ENCODE measurements at places on chromosomes 5 and 9.

DNA sequence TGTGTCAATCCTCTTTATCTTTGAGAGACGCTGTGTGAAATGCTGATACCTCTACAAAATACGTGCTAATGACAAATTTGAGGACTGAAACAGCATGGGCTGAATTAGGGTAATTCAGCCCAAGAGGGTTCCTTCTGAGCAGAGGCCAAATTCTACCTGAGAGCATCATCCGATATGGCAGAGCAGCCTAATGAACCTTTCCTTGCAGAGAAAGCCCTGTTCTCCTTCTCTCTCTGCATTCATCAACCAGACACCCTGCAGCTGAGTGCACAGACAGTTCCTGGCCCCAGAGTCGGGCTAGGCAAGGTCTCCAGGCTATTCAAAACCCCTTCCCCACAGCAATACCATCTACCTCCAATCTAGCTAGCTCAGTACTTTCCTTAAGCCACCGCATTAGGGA is 77.9 kb downstream of the TRIM32 start:
- no peak overlapping the region for H3K4me3 ChIP-seq
- DNase-seq = no peak
- no peaks in the 10 kb centered on the region for H3K36me3 ChIP-seq

- H3K4me3 ChIP-seq = peak overlapping the region; percentile 71
- H3K4me1 ChIP-seq = peaks cover 10% of the 10 kb centered on the region
- no peaks in the 10 kb centered on the region for H3K27me3 ChIP-seq
- H3K27ac ChIP-seq = peak overlapping the region; percentile 43
- DNase-seq = peak; percentile 85
These were observed 53.7 kb upstream of the PTPDC1 start for GRCh38 chr9:94030318-94031179.

DNA sequence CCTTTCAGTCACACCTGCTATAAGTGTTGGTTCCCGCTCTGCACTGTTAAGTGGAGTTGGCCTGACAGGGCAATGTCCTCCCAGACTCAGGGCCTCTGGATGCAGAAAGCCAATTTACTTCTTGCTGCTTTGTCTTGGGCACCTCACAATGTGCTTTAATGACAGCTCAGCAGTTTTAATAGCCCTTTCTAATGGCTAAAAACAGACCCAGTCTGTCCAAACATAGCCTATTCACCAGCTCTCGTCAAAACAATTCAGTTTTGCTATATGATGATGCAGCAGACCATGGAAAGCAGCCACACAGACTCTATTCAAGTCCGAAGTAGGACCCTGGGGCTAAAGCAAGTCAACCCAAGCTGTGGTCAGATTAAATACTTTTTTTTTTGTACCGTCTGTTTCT is 529.1 kb upstream of the SEMA6A start:
- H3K27me3 ChIP-seq = peaks cover 12% of the 10 kb centered on the region
- no peaks in the 10 kb centered on the region for H3K4me1 ChIP-seq
- H3K36me3 ChIP-seq = no peaks in the 10 kb centered on the region
- no peak for DNase-seq
- no peak overlapping the region for H3K27ac ChIP-seq

GRCh38 chr5:72355706-72356299 is 35.6 kb downstream of the PTCD2 start:
- no peak overlapping the region for H3K4me3 ChIP-seq
- H3K36me3 ChIP-seq = peaks cover 8% of the 10 kb centered on the region
- H3K4me1 ChIP-seq = no peaks in the 10 kb centered on the region
- no peak for DNase-seq
- H3K27ac ChIP-seq = no peak overlapping the region

- H3K4me3 ChIP-seq = no peak overlapping the region
- H3K4me1 ChIP-seq = no peaks in the 10 kb centered on the region
- DNase-seq = no peak
- H3K27me3 ChIP-seq = no peaks in the 10 kb centered on the region
These were observed 30.6 kb downstream of the CPLX2 start for GRCh38 chr5:175902026-175902425.

DNA sequence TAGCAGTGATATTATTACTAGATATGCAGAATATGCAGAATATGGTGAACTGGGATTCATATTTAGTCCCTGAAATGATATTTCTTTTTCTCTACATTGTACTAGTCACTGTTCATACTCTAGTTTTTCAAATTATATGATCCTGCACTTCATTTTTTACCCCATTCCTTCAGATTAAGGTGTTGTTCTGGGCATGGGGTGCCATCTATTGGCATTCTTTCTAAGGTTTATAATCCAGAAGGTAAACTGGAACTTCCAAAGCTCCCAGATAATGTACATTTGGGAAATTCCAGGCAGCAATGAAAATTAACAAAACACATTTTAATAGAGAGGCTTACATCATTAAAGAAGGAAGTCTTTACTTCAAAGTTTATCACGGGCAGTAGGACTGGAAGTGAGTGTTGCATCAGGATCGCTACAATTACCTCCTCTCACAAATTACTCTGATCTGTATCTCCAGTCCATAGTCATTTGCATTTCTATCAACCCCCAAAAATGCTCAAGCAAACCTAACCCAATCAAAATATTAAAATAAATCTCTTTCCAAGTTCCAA is 12.5 kb downstream of the RFX3 start:
- peaks cover 26% of the 10 kb centered on the region for H3K4me1 ChIP-seq
- H3K4me3 ChIP-seq = no peak overlapping the region
- H3K36me3 ChIP-seq = no peaks in the 10 kb centered on the region
- H3K27me3 ChIP-seq = no peaks in the 10 kb centered on the region
- no peak overlapping the region for H3K27ac ChIP-seq

DNA sequence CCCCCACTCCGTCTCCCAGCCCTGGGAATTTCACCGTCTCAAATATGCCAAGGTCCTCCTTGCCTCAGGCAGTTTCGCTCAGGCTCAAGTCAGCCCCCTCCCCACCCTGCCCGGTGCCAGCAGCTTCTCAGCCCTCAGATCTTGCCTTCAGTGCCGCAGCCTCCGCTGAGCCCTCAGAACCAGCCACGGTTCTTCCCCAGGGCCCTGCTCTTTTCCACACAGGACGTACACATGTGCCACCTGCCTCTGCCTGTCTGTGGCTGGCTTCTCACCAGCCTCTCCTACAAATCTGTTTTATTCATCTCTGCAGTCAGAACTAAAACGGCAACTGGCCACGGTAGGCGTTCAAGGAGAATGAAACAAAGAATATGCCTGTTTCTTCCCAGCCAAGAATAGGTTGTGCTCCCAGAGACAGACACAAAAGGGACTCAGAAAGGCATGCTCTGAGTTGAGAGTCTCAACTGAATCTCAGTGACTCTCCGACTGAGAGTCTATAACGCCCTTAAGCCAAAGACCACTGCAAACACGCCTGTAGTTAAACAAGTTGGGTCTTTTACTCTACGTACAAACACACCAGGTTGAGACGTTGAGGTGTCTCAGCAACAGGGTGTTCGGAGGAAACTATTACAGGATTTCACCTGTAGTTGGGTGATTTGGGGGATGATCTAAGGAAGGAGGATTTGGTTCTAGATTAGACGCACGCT is 10.6 kb upstream of the GRIN1 start:
- no peaks in the 10 kb centered on the region for H3K36me3 ChIP-seq
- DNase-seq = no peak
- H3K27ac ChIP-seq = peak overlapping the region; percentile 65
- no peaks in the 10 kb centered on the region for H3K27me3 ChIP-seq
- H3K4me3 ChIP-seq = peak overlapping the region; percentile 55

GRCh38 chr5:148922606-148923005 is 96.2 kb downstream of the ADRB2 start:
- no peaks in the 10 kb centered on the region for H3K36me3 ChIP-seq
- H3K27ac ChIP-seq = no peak overlapping the region
- H3K4me1 ChIP-seq = no peaks in the 10 kb centered on the region
- no peak for DNase-seq
- no peaks in the 10 kb centered on the region for H3K27me3 ChIP-seq

DNA sequence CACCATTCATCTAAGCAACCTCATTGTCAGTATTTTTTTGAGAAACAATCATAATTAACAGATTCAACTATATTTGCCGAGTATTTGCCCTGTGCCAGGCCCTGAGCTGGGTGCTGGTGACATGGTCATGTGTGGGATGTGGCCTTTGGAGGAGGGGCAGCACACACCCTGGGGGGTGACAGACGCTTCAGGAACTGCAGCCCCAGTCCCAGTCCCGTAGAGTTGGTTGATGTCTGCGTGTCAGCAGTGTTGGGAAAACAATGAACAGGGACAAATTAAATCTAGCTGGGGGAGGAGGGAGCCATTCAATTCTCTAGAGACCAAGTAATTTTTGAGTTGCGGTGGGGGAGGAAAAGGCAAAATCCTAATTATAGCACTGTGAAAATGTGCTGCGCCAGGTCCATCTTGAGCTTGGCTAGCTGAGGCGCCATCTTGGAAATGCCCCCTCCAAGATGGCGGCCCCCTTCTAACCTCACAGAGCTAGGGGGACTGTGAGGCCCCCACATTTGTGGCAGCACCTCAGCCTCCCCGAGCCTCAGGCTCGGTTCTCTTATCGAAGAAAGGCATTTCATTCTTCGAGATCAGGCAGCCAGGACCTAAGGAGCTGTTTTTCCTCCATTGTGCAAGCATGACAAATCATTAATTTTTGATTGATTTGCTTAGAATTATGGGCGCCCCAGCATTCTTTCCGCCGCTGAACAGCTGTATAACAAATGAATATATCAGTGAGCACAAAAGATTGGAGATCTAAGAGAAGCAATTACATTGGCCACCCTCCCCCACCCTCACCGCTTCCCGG is 87.8 kb downstream of the ZNF618 start:
- H3K36me3 ChIP-seq = no peaks in the 10 kb centered on the region
- no peak for DNase-seq
- H3K27me3 ChIP-seq = no peaks in the 10 kb centered on the region
- H3K27ac ChIP-seq = no peak overlapping the region
- no peak overlapping the region for H3K4me3 ChIP-seq
- no peaks in the 10 kb centered on the region for H3K4me1 ChIP-seq

GRCh38 chr9:114229295-114229694 is 74.0 kb downstream of the COL27A1 start:
- peaks cover 16% of the 10 kb centered on the region for H3K4me1 ChIP-seq
- H3K4me3 ChIP-seq = no peak overlapping the region
- H3K27me3 ChIP-seq = no peaks in the 10 kb centered on the region

DNA sequence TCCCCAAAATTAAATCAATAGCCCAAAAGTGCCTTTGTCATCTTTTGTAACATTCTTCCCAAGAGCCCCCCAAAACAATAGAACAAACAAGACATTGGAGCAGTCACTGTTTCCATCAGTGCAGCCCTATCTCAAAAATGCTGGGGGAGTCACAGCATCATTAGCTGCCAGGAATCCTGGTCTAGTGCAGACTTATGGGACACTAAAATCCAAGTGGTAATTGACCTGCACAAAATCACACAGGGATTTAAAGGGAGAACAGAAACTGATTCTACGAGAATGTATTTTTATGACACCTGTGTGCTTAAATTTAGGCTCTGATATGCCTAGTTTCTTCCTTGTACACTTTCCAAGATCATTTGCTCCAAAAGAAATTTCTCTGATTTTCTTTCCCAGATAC is 172.9 kb downstream of the GLIS3 start:
- no peaks in the 10 kb centered on the region for H3K36me3 ChIP-seq
- no peaks in the 10 kb centered on the region for H3K27me3 ChIP-seq
- no peak overlapping the region for H3K4me3 ChIP-seq
- peaks cover 20% of the 10 kb centered on the region for H3K4me1 ChIP-seq
- H3K27ac ChIP-seq = peak overlapping the region; percentile 81
- no peak for DNase-seq

- H3K27me3 ChIP-seq = peaks cover 10% of the 10 kb centered on the region
- DNase-seq = no peak
- no peak overlapping the region for H3K4me3 ChIP-seq
- H3K27ac ChIP-seq = no peak overlapping the region
These were observed 36.4 kb upstream of the SIMC1 start for GRCh38 chr5:176201811-176202210.

DNA sequence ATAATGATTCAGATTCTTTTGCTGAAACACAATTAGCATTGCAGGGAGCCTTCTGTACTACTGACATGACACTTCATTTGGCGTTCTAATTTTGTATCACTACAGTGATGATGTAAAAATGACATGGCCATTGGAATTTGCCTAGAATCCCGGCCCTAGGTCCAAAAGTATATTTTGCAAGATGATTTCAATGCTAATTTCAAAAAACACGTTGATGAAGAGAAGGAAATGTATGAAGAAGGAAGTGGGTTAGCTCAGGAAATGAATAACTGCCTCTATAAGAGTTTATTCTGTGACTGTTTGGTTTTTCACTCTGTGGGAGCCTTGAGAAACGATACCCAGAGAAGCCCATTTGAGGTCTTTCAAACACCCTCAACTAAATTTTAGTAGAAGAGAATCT is 59.3 kb downstream of the OSTF1 start:
- peaks cover 12% of the 10 kb centered on the region for H3K36me3 ChIP-seq
- H3K4me3 ChIP-seq = no peak overlapping the region
- H3K4me1 ChIP-seq = no peaks in the 10 kb centered on the region
- H3K27me3 ChIP-seq = no peaks in the 10 kb centered on the region
- no peak for DNase-seq
- no peak overlapping the region for H3K27ac ChIP-seq

DNA sequence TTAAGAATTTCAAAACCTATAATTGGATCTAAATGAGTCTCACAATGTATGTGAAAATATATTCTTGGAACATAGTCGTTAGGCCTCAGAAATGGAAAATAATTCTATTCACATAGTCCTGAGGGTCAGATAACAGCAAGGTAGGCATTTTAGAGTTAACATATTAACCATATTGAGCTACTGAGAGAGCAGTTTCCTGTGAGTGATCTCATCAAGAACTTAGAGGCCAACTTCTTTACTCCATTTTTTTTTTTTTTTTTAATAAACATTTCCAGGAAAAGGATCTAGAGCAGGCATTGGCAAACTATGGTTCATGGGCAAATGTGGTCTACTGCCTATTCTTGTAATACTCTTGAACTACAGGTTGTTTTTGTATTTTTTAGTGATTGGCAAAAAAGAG is 26.6 kb downstream of the RAB24 start:
- peaks cover 89% of the 10 kb centered on the region for H3K36me3 ChIP-seq
- H3K27ac ChIP-seq = no peak overlapping the region
- H3K27me3 ChIP-seq = no peaks in the 10 kb centered on the region
- no peak overlapping the region for H3K4me3 ChIP-seq

Data from RWPE2 (cell line).